ENCODE measurements at places on chromosomes 3 and 15.

GRCh38 chr3:187210545-187211327 is 13.4 kb downstream of the RTP1 start:
- no peak for DNase-seq

- no peak for DNase-seq
Observed at GRCh38 chr3:86381247-86381646, 609.7 kb downstream of the VGLL3 start.

GRCh38 chr3:67291287-67292252 is 293.5 kb downstream of the KBTBD8 start:
- DNase-seq: no peak

GRCh38 chr3:189383630-189384029 is 211.9 kb downstream of the TPRG1 start:
- no peak for DNase-seq

DNA sequence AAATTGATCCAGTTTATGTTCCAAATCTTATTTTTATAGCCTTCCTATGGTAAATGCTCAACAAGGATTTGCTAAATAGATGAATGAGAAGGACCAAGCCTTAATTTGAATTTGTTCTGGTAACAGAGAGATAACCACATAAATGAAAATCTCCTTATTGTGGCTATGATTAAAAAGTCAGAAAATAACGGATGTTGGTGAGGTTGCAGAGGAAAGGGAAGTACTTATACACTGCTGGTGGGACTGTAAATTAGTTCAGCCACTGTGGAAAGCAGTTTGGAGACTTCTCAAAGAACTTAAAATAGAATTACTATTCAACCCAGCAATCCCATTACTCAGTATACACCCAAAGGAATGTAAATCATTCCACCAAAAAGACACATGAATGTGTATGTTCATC is 26.2 kb downstream of the AAGAB start:
- DNase-seq: no peak

DNA sequence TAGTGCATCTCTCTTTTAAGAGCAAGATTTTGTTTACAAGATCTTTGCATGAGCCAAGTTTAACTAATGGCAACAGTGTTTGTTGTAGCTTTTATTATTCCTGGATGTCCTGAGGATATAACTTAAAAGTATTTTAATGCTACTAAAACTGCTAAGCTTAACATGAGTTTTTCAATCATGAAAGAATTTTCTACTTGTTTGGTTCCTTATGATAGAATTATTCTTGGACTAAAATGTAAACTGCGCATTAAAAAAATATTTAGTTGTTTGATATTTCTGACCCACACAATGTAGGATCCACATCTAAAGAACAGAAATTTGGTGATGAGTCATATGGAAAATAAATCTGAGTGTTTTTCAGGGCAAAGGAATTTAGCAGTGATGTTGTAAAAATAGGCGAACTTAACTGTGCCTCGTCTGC is 70.8 kb downstream of the RAP2B start:
- no peak for DNase-seq

DNA sequence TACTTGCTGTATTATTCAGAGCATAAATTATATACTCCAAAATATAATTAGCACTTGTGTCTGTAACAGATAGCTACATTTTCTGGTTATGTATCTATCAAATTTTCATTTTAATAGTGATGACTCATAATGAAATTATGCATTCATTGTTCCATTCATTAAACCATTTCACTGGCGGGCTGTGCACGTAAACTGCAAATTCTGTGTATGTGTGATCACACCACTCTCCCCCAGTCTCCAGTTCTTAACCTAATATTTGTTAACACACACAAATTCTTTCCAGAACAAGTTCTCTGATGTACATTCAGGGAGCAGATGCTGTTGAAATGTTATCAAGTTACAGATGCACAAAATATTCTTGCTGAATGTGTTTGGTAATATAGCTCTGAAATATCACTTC is 3.8 kb upstream of the KCNMB2 start:
- DNase-seq: no peak

DNA sequence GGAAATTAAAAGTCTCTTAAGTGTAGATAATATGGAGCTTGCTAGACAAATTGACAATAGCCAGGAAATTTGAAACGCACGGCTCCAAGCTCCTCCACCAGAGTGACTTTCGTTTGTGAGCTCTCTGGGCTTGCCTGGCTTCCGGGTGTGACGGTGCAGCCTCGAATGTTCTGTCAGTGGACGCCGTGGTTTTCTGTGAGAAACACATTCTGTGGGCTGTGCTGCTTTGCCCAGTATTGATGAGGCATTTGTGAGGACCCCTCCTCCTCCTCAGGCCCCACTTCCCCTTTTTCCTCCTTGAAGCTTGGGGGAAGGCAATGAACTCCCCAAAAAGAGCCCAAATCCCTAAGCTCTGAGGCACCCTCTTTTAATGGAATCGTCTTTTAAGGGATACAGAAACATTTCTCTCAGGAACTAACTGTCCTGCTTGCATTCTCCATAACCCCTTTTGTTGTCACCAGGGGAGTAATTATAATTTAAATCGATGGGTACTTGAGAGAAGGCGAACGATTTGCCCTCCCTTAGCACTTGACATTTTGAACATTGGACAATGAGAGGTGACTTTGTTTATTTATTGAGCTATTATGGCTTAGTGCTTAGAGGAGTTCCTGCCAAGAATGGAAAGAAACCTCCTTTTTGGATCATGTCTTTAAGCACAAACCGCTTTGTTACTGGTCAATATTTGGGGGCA is 40.8 kb downstream of the POLR2M start:
- no peak for DNase-seq

GRCh38 chr3:162224746-162225145 is 728.1 kb downstream of the OTOL1 start:
- no peak for DNase-seq
